ENCODE measurements at places on chromosomes 16 and 17.

- no peak for DNase-seq
Observed at GRCh38 chr17:70040336-70040735, 34.7 kb upstream of the KCNJ16 start.

- no peak for DNase-seq
Observed at GRCh38 chr17:29571486-29571882, 3.0 kb downstream of the TP53I13 start.

DNA sequence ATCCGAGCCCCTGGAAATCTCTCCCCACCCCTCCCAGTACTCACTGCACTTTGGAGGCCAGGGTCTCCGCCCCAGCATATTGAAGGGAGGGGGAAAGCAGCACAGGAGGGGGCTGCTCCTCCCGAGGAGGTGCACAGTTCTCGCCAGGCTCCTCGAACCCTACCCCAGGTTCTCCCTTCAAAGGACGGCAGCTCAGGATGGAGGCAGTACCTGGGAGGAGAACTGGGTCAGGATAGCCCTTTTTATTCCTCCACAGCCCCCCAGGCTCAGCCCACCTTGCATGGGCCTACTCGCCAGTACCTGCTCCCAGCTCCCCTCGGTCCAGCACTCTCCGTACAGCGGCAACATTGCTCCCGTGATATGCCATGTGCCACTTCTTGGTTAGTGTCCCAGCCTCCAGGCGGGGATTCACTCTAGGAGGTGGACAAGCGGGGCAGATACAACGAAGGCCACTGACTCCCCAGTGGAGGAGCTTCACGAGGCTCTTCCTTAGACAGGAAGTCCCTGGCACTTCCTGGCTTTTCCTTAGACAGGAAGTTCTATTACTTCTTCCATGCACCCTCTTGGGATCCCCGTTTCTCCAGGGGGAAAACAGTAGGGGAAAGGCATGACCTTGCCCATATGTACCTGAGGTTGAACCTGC lies 2.1 kb upstream of the GPS2 start:
- no peak for DNase-seq

DNA sequence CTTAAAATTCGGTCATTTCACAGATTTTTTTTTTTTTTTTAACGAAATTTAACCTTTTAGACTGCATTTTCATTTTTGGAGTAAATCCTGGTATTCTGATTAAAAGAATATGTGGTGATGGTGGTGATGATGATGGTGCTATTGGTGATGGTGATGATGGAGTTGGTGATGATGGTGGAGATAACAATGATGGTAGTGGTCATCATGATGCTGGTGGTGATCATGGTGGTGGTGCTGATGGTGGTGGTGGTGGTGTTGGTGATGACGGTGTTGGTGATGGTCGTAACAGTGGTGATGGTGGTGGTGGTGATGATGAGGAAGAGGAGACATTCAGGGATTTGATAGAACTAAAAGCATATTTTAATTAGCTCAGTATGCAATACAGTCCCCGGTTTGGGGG lies 84.0 kb downstream of the TNRC6C start:
- DNase-seq = no peak

DNA sequence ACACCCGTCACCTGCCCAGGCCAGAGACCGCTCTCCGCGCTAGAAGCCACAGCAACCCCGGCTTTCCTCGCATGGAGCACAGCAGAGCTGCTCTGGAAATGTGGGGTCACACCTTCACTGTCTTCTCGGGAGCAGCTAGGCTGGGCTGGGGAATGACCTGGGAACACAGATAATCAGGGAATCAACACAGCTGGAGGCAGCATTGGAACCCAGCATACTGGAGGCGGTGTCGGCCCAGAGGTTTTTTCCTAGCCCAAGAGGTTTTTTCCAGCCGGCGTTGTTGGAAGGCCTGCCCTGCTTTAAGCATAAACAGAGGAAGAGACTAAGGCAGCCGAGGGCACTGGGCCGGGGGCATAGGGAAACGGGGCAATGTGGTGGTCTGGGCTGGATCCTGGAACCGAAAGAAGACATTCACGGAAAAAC lies 791 bp upstream of the PLD6 start:
- DNase-seq = no peak

- DNase-seq = no peak
Observed at GRCh38 chr16:81106826-81107503, 10.8 kb upstream of the GCSH start.

GRCh38 chr17:40112718-40113109 lies 9.1 kb upstream of the MSL1 start:
- DNase-seq = no peak

DNA sequence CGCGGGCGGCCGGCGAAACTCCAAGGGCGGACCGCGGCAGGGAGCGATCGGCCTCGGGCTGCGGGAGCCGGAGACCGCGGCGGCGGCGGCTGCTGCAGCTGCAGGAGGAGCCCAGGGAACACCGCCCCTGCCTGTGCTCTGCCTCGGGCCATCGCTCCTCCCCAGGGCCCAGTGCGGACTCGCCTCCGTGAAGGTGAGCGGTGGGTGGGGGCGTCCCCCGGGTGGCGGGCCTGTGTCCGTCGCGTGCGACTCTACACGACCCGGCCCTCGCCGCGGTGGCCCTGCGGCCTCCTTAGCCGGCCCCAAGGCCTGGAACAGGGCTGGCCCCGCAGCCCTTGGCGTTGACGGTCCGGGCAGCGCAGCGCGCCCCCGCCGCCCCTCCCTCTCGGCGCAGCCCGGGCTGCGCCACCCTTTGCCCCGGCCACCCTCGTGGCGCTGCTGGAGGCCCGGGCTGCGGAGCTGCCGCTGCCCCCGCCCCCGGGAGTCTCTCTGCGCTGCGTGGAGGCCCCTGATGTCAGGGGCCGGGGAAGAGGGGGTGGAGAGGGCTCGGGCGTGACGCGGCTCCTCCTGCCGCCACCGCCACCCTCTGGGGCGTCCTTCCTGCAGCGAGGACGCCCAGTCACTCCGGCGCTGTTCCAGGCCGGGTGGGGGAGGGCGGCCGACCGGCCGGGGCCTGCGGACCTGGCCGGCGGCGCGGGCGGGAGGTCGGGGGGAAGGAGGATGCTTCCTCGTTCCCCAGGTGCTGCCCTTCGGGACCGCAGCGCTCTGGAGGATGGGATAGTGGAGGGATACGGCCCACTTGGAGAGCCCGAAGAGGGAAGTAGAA lies 485 bp downstream of the DYNLL2 start:
- DNase-seq = peak; percentile 74

DNA sequence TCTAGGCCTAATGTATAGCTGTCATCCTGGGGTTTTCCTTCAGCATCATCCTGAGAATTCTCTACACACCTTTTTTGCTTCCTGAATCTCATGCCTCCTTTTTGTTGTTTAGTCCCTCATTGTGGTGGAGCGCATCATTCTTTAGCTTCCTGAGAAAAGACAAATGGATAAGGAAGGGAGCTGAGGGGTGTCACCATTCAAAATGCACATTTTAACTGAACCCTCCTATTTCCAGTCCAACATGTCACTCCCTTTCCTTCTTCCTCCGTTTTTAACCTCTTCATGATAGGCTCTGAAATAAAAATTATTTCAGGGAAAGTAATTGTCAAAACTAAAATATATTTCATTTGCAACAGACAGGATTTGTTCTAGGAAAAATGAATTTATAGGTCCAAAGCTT lies 39.7 kb upstream of the GNAO1 start:
- no peak for DNase-seq

- no peak for DNase-seq
Observed at GRCh38 chr16:66099306-66099705, 267.2 kb upstream of the CDH5 start.

- DNase-seq = no peak
Observed at GRCh38 chr17:30472238-30472890, 4.8 kb upstream of the GOSR1 start.

DNA sequence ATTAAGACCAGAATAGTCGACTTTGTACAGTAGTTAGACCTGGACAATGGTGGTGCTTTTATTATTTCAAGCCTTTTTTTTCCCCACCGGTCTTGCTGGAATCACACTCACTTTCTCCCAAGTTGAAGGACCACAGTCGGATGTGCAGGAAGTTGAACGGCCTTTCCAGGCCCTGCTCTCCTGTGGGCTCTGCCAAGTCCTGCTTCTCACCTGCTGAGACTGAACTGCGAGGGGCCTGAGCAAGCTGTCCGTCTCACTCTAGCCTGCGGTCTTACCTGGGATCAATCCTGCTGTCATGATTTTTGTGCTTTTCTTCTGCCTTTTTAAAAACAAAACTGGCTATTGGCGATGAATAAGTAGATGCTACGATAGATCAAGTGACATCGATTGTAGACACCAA lies 1.3 kb downstream of the TLCD3A start:
- DNase-seq = no peak

DNA sequence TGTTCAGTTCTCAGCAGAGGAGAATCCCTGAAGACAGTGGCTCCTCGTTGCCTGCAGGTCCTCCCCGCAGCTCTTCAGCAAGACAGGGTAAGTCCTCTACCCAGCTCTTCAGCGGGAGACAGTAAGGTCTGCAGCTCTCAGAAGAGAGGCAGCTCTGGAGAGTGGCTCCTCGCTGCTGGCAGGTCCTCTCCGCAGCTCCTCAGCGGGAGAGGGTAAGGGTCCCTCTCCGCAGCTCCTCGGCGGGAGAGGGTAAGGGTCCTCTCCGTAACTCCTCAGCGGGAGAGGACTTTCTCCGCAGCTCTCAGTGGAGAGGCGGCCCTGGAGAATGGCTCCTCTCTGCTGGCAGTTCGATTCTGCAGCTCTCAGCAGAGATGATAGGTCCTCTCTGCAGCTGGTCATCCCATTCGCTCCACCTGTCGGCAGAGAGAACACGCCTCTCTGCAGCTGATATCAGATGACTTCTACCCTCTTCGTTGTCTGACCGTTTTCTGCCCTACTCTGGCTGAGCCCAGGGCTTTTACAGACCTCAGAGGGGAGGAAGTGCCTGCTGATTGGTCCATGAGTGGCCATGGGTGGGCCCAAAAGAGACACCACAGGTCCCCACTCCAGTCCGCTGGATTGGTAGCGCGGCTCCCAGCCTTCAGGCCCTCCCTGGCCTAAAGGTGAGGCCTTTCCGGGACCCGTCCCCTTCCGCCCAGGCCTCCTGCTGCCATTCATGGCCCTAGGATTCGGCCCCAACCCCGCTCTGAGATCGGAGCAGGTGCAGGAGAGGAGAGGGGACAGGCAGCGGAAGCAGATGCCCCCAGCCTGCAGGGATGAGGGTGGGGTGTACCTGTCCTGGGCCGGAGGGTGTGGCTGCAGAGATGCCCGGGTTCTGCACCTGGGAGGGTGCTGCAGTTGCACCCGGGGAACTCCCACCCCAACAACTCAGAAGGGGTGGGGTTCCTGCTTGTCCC lies 11.9 kb upstream of the SHCBP1 start:
- no peak for DNase-seq

DNA sequence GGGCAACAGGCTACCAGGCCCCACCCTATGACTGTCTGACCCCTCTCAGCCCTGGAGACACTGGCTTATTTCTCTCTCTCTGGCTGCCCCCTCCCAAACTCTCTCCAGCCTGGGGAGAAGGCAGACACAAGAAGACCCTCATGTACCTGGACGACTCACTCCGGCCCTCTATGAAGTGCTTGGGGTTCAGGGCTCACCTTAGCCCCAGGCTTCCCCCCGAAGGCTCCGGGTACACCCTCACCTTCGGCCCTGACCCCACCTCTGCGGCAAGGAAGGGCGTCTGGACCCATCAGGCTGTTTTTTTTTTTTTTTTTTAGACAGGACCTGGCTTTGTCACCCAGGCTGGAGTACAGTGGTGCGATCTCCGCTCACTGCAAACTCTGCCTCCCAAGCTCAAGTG lies 906 bp upstream of the CARMIL2 start:
- DNase-seq = no peak

DNA sequence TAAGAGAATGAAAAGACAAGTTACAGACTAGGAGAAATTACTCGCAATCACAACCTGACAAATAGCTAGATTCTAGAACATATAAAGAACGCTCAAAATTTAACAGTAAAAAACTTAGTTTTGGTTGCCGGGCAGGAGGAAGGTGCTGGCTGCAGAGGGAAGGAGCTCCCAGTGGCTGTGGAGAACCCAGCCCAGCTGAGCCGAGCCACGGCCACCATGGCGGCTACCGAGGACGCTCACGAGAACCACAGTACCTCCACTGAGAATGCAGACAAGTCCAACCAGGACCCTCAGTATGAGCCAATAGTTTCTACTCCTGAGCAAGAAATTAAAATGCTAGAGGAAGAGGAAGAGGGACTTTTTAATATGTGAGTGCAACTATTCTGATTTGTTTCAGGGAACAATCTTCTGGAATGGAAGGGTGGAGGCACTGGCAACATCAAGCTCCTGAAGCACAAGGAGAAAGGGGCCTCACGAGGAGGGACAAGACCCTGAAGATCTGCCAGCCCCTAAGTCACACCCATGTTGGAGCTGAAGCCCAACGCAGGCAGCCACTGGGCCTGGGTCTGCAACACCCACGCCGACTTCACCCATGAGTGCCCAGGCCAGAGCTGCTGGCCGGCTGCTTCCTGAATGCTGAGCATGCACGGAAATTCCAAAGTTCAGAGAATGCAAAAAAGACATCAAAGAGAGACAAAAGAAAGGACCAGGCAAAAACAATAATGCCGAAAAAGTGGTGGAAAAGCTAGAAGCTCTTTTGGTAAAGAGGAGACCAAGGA lies 55.0 kb downstream of the DNAH17 start:
- DNase-seq = no peak

DNA sequence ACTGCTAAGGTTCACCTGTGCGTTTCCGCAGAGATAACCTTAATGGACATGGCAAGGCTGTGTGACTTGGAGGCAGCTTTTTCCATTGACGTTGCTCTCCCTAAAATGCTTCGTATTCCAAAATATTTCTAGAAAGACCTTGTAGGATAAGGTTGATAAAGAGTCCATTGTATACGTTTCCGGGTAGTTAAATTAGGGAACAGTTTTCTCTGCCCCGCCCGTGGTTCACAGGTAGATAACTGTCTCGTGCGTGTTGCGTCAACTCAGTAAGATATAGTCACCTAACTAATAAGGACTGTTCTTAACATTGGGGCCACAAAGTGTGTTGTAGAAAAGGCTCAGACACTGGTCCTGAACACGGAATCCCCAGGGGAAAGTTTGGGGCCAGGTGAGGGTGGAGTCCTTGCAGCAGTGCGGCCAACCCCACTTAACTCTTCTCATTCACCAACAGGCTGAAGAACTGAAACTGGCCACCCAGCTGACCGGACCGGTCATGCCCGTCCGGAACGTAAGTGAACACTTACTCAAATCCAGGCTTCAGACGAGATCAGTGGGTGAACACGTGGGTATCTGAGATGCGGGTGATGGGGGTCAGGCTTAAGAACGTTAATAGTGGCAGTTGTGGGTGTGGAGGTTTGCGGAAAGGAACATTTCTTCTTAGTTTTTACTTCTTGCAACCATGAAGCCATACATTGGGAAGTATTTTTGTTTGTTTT lies 1.6 kb downstream of the RPL13 start:
- no peak for DNase-seq
